ENCODE measurements at places on chromosomes 13 and 19.
A peak's percentile ranks its signal among the peaks of the same experiment; 100 is the strongest.

GRCh38 chr13:29583073-29583785 lies 12.3 kb downstream of the SLC7A1 start:
- no peak for DNase-seq

- no peak for DNase-seq
These were observed 19.5 kb downstream of the NOVA2 start for GRCh38 chr19:45954156-45954555.

DNA sequence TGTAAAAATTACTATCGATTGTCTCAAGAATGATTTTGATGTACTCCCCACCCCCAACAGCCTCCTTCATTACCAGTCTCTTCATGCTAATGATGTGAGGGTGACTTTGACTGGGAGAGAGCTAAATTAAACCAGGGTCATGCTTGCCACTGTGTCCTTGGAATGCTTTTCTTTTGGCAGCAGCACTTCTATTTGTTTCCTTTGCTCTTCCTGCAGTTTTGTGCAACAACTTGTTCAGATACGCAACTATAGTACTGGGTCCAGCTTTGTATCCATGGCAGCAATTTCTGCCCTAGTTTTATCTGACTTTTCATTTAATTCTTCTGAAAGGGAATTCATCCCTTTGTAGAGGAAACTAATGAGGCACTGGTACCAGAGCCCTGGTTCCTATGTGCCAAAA lies 2792.1 kb downstream of the PCDH9 start:
- no peak for DNase-seq

DNA sequence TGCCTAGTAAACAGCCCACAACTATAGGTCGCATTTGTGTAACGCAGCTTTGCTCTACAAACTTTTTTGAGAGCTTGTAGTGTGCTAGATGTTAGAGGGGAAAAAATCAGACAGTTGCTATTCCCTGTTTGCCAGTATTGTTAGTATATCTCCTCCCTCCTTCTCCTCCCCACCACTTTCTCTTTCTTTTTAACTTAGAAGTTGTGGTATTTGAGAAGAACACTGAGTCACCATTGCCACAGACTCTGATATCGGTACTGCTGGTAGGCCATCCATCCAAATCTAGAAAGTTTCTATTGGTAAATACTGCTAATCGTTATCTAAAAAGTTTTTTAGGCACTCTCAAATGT lies 666 bp downstream of the POMP start:
- no peak for DNase-seq

- DNase-seq = no peak
These were observed 182.1 kb upstream of the TSHZ3 start for GRCh38 chr19:31531326-31531725.

DNA sequence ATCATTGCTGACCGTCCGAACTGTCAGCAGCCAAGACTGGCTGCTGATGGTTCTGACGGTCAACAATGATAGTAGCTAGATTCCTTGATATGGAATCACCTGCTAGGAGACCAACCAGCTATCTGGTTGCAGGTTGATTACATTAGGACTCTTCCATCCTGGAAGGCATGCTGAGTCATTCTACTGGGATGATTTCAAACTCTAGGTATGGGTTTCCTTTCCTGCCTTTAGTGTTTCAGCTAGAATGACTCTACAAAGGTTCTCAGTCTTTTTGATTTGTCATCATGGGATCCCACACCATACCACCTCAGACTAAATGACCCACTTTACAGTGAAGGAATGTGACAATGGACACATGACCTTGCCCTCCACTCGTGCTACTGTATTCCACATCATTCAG lies 138.1 kb upstream of the KL start:
- no peak for DNase-seq

DNA sequence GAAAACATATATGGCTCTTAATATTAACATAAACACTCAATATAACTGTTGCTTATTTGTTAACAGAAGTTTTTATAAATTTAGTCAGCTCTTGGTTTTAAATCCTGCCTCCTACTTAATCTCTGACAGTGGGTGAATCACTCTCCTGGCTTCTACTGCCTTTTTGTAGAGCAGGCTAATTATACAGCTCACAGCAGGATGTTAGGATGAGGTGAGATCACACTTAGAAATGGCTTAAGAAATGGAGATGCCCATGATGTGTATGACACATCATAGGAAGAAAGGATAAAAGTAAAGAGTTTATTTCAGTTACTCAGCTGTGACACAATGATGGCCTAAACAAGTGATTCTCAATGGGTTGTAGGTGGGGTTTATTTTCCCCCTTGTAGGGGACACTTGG lies 345.6 kb downstream of the SPRY2 start:
- DNase-seq = no peak

- no peak for DNase-seq
These were observed 429.0 kb downstream of the TSHZ3 start for GRCh38 chr19:30920222-30920621.

- DNase-seq = peak; percentile 54
These were observed 83.0 kb upstream of the TM9SF2 start for GRCh38 chr13:99418103-99418842.

DNA sequence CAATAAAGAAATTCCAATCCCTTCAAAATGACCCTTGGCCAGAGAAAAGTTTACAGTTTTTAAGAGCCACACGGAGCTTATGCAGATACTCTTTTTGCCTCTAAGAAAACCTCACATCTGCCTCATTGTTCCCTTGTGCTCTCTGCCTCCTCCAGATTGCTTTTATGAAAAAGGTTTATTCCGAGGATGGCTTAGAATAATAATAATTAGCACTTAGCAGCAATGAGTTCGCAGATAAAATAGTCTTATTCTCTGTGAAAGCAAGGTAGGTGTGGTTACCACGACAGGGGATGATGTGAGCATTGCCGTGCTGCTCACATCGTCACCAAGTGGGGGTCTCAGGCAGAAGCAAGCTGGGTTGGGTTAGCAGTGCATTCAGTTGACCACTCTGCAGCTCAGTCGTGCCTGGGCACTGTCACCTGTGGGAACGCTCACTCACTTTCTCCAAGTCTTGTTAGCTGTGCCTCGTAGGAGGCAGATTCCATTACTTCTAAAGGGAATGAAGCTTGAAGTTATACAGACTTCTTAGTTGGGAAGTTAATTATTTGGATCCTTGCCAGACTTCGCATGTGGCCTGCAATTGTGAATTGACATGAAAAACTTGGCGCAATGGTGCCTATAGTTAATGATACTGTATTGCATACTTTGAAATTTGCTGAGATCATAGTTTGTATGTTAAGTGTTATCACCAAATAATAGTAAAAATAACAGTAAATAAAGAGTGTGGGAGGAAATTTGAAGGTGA lies 157.2 kb downstream of the MYO16 start:
- DNase-seq = no peak

- DNase-seq = peak; percentile 77
These were observed at the start of gene LRFN3 for GRCh38 chr19:35935911-35936737. Gene LRFN3 (plus strand): TSS chr19:35936374. CDS start chr19:35939426, 3,052 bp downstream.

- peak; percentile 71 for DNase-seq
These were observed 6.4 kb upstream of the DMWD start for GRCh38 chr19:45798995-45799517.
